ENCODE measurements at places on chromosomes 4 and X. TPM values are rescaled to one million over a fixed set of nuclear protein-coding genes. Genes with fewer than 3 reads are reported as not detected.

- no peaks in the 10 kb centered on the region for H3K27me3 ChIP-seq
- H3K4me1 ChIP-seq = no peaks in the 10 kb centered on the region
- no peak overlapping the region for H3K4me3 ChIP-seq
- no peak overlapping the region for H3K27ac ChIP-seq
Observed at GRCh38 chrX:106811131-106811910, 8.8 kb downstream of the TBC1D8B start.

DNA sequence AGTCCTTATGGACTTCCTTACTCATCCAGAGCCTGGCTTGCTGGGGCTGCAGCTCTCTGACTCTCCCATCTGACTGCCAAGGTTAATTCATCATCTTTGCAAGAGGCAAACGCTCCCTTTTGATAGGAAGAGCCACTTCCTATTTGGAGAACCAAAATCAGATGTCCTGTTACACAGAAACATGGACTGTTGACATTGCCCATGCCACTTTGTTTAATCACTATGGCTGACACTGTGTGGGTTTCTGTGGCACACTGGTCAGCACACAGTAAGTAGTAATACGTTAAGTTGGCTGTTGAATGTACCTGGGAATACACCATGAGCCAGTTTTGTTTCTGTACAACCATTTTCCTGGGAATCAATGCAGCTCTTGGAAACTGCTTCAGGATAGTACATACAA is 45.1 kb upstream of the TMEM33 start:
- no peaks in the 10 kb centered on the region for H3K27me3 ChIP-seq
- H3K36me3 ChIP-seq = no peaks in the 10 kb centered on the region
- DNase-seq = no peak
- H3K4me3 ChIP-seq = no peak overlapping the region
- H3K27ac ChIP-seq = no peak overlapping the region

DNA sequence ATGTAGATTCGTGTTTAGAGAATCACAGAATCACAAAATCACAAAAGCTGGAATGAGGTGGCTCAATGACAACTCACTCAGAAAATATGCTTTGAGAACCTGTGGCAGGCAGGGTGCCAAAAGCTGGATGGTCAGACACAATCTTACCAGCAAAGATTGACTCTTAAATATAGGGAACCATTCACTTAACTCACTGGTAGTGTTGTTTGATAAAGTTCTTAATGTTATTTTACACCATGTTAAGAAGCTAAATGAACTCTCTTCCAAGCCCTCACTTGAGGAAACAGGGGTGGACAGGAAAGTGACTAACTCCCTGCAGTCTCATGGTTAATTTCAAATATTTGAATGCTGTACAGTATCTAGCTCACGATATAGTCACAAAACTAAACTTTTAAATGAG is 5.7 kb upstream of the SCOC start:
- no peak overlapping the region for H3K4me3 ChIP-seq
- no peaks in the 10 kb centered on the region for H3K36me3 ChIP-seq
- peaks cover 26% of the 10 kb centered on the region for H3K4me1 ChIP-seq
- peak overlapping the region; percentile 17 for H3K27ac ChIP-seq
- DNase-seq = peak; percentile 59

GRCh38 chr4:63563288-63564014 is 845.8 kb downstream of the TECRL start:
- DNase-seq = no peak
- no peak overlapping the region for H3K4me3 ChIP-seq
- H3K4me1 ChIP-seq = no peaks in the 10 kb centered on the region
- H3K36me3 ChIP-seq = no peaks in the 10 kb centered on the region
- no peaks in the 10 kb centered on the region for H3K27me3 ChIP-seq
- H3K27ac ChIP-seq = no peak overlapping the region

The KCNIP4 gene
- total RNA-seq = not detected

The HGFAC gene
- 1.5 TPM for total RNA-seq

DNA sequence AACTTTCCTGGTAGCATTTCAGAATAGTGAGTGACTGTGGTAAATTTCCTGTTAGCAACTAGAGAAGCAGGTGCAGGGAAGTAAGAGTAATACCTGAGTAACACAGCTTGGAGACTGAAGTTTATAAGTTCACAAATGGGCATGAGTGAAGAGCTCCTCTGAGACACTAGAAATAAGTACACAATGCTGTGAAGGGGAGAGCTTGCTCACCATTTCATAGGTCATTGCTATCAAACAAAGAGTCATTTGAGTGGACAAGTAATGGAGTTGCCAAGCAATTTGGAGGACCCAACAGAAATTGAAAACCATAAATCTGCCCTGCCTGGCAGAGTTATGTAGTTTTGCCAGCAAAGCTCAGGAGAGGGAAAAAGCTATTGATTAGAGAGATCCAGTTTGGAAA is 523.6 kb downstream of the TRAM1L1 start:
- H3K36me3 ChIP-seq = no peaks in the 10 kb centered on the region
- H3K27ac ChIP-seq = no peak overlapping the region
- H3K4me1 ChIP-seq = no peaks in the 10 kb centered on the region
- H3K4me3 ChIP-seq = no peak overlapping the region

DNA sequence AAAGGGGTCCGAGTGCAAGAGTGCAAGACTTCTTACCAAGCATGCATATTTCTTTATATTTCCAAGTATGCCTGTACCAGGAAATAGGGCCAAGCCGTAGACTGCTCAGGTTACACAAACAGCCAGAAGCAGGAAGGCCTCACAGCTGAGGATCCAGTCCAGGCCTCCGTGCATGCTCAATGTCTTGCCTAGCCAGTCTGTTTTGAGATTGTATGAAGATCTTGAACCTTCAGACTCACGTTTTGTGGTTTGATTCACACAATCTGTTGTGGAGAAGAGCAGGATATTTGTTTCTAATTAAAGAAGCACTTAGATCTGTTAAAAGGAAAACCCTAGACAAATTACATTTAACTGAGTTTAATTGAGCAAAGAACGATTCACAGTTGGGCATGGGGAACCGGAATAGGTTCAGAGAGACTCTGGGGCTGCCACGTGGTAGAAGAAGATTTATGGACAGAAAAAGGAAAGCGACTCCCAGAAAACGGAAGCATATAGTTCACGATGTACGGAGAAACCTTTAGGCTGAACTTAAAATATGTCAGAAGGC is 1.2 kb downstream of the MGST2 start:
- peak; percentile 87 for DNase-seq
- H3K36me3 ChIP-seq = no peaks in the 10 kb centered on the region
- no peaks in the 10 kb centered on the region for H3K27me3 ChIP-seq
- H3K27ac ChIP-seq = peak overlapping the region; percentile 82

The MTTP gene
- not detected for total RNA-seq

DNA sequence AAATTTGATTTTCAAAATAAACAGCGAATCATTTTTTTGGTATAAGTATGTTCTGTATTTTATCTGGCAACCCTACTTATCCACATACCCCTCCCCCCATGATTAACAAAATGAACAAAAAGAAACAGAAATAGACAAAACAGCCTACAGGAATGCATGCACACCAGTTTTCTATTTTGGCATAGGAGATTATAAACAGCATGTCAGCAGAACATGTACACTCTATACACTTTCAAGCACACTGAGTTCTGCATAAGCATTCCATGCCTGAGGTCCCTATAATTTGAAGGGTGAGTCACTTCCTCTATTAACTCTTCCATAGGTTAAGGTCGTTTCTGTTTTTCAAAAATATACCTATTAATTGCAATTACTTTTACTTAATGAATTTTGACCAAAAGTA is 28.0 kb upstream of the ZNF280C start:
- no peak overlapping the region for H3K4me3 ChIP-seq
- H3K36me3 ChIP-seq = no peaks in the 10 kb centered on the region
- no peaks in the 10 kb centered on the region for H3K27me3 ChIP-seq
- no peak overlapping the region for H3K27ac ChIP-seq
- H3K4me1 ChIP-seq = peaks cover 18% of the 10 kb centered on the region

DNA sequence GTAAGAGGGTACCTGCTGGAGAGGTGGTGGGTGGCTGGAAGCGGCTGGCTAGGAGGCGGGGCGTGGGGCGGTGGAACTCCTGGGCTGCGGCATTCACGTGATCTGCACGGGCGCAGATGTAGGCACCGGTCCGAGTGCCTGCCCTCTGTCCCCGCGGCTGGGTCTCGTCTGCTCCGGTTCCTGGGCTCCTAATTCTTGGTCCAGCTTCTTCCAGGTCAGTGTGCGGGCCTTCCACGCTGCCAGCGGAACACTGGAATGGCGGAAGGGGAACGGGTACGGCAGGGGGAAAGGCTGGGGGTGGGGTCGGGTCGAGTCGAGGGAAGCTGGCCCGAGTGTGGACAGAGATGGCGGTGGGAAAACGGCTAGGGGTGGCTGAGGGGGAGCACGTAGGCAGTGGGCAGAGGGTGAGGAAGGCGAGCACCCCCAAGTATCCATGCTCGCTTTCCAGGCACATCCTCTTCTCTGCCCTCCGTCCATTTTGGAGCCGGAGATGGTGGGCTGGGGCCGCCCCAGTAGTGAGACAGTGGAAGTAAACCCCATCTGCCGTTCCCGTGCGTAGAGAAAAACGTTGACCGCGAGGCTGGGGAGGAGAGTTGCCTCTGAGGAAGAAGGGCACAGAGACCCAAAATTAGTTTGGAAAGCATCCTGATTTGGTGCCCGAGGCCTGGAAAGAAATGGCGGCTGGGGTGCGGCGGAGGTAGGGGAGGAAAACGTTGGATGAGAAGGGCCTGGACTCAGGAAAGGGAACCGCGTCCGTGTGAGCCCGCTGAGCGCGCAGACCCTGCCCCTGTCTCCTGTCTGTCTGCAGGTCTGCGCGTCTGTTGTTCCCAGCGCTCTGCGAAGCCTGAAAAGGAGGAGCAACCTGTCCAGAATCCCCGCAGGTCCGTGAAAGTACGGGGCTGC is at the start of gene TCEAL4:
TSS of gene TCEAL4 (plus strand) at position 105 of the 903 bp plus-strand sequence. CDS start 1,161 bp downstream, outside the sequence.
- peaks cover 7% of the 10 kb centered on the region for H3K4me1 ChIP-seq
- no peak within 1 kb of the TSS for H3K27ac ChIP-seq
- no peaks in the 10 kb centered on the region for H3K36me3 ChIP-seq
- peak within 1 kb of the TSS; percentile 74 for H3K4me3 ChIP-seq
- H3K27me3 ChIP-seq = no peaks in the 10 kb centered on the region

- no peaks in the 10 kb centered on the region for H3K27me3 ChIP-seq
- DNase-seq = no peak
- H3K4me1 ChIP-seq = no peaks in the 10 kb centered on the region
Observed at GRCh38 chrX:140697618-140698017, 11.9 kb upstream of the LINC00632 start.

- no peak for DNase-seq
- no peaks in the 10 kb centered on the region for H3K27me3 ChIP-seq
- no peak overlapping the region for H3K27ac ChIP-seq
- H3K36me3 ChIP-seq = no peaks in the 10 kb centered on the region
- H3K4me1 ChIP-seq = no peaks in the 10 kb centered on the region
Observed at GRCh38 chr4:101078950-101079349, 268.4 kb downstream of the PPP3CA start.

- DNase-seq = no peak
- H3K27ac ChIP-seq = no peak overlapping the region
- no peaks in the 10 kb centered on the region for H3K27me3 ChIP-seq
- H3K4me3 ChIP-seq = no peak overlapping the region
Observed at GRCh38 chr4:24922416-24922815, 9.6 kb upstream of the CCDC149 start.

The MAGEB17 gene
- total RNA-seq = not detected

The LGI2 gene
- not detected for total RNA-seq

GRCh38 chrX:69085826-69086225 is 79.4 kb downstream of the PJA1 start:
- H3K4me3 ChIP-seq = no peak overlapping the region
- no peaks in the 10 kb centered on the region for H3K27me3 ChIP-seq
- no peak for DNase-seq
- H3K27ac ChIP-seq = no peak overlapping the region
- H3K4me1 ChIP-seq = no peaks in the 10 kb centered on the region
- no peaks in the 10 kb centered on the region for H3K36me3 ChIP-seq

GRCh38 chr4:130851107-130851506 is 1755.2 kb downstream of the C4orf33 start:
- no peaks in the 10 kb centered on the region for H3K4me1 ChIP-seq
- no peak for DNase-seq
- H3K36me3 ChIP-seq = no peaks in the 10 kb centered on the region
- H3K4me3 ChIP-seq = no peak overlapping the region
- H3K27me3 ChIP-seq = no peaks in the 10 kb centered on the region

The RBM47 gene
- 79.0 TPM for total RNA-seq
